ENCODE measurements at places on chromosomes 16 and 17.

DNA sequence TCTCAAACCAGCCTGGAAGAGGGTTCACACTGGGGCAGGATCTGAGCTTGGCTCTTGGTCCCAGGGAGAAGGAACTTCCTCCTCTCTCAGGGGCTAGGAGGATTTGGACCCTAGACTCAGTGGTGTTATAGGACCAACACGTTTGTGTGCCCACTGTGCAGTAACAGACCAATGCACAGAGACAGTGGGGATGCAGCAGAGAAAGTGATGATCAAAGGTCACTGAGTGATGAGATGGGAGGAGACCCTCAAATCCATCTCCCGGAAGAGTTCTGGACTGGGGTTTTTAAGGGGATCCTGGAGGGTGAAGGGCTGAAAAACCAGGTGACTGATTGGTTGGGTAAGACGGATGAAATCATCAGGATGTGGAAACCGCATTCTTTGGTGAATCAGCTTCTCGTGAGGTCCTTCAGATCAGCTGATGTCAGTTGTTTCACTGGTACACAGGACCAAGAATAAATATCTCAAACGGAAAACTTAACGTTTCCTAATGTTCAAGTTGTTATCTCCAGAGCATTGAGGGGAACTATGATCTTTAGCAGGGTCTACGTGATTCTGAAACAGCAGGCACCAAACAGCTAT, 3.3 kb upstream of the VAC14 start:
- no peak for DNase-seq

GRCh38 chr16:50121278-50121677, 31.8 kb upstream of the TENT4B start:
- no peak for DNase-seq

DNA sequence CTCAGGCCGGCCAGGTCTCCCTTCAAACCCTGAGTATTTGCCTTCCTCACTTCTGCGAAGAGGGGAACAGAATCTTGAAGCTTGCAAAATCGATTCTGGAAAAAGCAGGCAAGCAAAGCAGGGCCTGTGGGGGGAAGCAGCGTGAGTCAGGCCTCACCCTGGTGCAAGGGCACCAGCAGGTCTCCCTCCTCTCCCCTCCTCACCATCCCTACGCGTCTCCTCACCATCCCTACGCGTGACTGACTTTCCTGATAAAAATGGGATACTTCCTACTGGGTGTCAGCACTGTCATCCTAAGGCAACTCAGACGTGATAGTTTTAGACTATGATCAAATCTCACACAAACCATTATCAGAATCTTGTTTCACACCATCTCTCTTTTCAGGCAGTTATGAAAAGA, 12.1 kb downstream of the CMTM3 start:
- no peak for DNase-seq

DNA sequence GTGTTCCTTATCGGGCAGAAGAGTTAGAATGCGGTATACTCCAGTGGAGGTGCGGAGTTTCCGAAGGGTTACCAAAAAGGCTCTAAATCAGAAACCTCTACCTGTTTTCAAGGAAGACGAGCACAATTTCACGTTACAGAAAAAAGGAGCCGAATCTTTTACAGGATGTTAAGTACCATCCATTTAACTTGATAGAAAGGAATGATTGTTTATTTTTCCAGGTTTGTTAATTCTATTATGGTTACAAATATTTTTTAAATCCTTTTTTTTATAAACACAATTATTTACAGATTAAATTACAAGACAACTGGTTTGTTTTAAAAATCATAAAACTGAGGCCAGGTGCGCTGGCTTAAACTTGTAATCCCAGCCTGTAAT, 18.2 kb downstream of the ZNF213 start:
- no peak for DNase-seq

DNA sequence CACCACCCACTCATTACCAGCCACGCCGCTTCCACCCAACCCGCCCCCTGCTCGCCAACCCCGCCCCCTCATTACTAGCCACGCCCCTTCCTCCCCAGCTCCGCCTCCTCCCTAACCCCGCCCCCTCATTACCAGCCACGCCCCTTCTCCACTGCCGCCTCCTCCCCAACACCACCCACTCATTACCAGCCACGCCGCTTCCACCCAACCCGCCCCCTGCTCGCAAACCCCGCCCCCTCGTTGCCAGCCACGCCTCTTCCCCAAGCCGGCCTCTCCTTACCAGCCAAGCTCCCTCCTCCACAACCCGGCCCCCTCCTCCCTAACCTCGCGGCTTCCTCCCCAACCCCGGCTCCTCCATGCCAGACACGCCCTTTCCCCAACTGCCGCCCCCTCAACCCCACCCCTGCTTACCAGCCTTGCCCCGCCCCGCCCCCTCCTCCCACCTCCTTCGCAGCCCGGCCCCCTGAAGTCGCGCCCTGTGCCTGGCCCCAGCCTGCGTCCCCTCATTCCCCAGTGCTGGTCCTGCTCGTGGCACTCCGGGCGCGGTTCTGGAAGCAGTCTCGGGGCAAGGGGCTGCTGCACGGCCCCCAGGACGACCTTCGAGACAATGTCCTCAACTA, 7.3 kb downstream of the SLC22A31 start:
- peak; percentile 96 for DNase-seq

GRCh38 chr16:60818465-60818864, 1217.8 kb downstream of the CDH8 start:
- DNase-seq: no peak

DNA sequence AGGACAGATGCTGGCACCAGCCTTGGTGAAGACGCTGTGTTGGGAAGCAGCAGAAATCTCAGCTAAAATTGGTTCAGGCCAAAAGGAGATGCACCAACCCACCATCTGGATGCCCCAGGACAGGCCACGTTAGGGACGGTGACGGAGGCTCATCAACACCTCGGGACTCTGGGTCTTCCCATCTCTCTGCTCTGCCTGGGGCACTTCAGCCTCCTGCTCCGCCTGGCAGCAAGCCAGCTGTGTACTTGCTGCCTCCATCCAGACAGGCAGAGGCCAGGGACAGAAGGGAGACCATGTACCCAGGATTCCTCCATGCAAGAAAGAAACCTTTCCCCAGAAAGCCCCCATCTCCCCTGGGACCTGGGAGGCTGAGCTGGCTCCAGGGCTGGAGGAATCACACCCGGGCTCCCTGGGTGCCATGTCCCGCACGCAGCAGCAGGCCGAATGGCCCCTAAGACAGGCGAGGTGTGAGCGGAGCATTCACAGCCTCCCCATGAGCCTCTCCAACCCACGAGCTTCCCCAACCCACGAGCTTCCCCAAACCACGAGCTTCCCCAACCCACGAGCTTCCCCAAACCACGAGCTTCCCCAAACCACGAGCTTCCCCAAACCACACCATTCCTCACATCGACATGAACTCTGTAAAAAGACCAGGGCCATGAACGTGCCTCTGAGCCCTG, 274.5 kb downstream of the C16orf95 start:
- DNase-seq: no peak

DNA sequence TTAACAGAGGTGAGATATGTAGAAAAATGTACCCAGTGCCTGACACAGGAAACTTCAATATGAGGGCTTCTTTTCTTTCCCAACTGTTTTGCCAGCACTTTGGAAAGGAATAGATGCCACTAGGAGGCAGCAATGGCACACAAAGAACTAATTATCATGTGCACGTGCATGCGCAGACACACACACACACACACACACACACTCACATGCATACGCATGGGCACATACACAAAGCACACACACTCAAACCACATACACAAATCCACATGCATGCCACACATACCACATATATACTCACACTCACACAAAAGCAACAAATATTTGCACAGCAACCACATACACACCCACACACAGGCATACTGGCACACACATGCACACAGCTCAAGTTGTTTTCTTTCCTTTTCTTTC, 8.8 kb upstream of the CEP112 start:
- DNase-seq: peak; percentile 69

GRCh38 chr16:57184113-57184512, 1.7 kb downstream of the PSME3IP1 start:
- no peak for DNase-seq

- no peak for DNase-seq
Observed at GRCh38 chr16:87762620-87763019, 3.2 kb downstream of the KLHDC4 start.

DNA sequence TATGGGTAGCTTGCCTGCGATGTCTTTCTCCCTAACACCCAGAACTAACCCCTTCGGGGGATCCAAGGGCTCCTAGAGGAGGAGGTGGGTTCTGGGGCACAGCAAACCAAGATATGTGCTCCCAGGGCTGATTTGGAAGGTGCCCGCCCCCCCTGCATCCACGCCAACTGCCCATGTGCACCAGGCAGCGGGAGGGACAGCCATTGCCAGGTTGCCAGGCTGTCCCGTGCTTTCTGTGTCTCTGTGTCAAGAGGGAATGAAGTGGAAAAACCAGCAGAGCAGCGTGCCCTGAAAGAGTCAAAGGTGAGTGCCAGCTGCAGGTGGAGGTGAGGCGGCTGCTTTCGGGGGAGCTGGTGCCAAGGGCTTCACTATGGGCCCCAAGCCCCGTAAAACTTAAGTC, 6.4 kb downstream of the TEKT5 start:
- no peak for DNase-seq

DNA sequence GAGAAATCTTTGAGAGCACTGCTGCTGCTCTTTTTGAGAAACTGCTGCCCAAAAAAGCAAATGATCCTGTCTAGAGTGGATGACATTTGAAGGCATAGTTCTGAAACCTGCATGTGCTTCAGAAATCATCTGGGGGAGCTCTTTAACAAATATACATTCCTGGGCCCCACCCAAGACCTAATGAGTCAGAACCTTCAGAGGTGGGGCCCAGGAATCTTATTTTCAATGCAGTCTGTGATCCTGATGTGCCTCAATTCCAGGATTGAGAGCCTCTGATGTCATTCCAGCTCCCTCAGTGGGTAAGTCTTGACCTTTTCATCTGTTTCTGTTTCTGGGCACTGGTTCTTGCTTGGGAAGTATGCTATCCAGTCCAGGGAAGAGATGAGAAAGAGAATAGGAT, 42.3 kb downstream of the HNF1B start:
- no peak for DNase-seq

GRCh38 chr17:16987830-16988601, 16.1 kb upstream of the TNFRSF13B start:
- peak; percentile 76 for DNase-seq

- DNase-seq: no peak
Observed at GRCh38 chr16:69724981-69725479, 1.3 kb downstream of the NQO1 start.

- DNase-seq: no peak
Observed at GRCh38 chr17:1362065-1362848, 37.8 kb downstream of the YWHAE start.

DNA sequence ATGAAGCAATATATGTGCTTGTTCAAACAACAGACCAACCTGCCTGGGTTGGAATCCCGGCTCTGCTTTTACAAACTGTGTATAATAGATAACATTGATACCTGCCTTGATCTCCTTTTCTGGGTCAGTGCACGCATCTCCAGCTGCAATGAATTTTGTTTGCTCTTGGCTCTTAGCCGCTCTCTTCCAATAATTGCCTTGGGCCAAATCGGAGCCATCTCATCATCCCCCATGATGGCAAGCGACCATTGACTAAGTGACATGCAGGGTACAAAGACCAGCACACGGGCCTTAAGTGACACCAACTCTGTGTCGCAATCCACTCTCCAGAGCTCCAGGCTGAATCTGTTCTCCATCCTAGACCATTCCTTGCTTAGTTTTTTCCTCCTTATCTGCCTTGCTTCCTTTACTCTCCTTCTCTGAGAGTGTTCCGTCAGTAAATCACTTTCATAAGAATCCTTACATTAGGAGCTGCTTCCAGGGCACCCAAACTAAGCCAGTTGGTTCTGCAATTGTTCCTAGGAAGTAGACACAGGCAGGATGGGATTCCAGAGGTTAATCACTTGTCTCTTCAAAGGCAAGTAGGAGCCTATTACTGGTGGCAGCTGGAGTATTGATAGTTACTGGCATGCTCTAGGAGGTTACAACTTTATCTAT, 134.2 kb downstream of the ABCA8 start:
- no peak for DNase-seq

- no peak for DNase-seq
Observed at GRCh38 chr16:53886482-53887378, 182.8 kb downstream of the FTO start.

DNA sequence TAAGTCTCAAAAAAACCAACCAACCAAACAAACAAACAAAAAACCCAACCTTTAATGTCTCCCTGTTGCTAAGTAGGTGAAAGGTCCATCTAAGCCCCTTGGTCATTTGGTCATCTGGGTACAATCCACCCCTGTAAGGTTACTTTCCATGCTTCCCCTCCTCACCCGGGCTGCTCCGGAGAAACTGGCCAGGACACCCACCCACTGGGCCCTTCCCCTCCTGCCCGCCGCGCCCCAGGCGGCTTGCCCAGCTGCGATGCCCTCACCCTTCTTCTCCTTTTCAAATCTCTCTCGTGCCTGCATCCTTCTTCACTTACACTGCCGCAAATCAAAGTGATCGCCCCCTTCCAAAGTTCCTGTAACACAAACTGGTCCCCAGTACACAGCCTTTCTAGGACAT, 2.0 kb downstream of the NTAN1 start:
- no peak for DNase-seq

DNA sequence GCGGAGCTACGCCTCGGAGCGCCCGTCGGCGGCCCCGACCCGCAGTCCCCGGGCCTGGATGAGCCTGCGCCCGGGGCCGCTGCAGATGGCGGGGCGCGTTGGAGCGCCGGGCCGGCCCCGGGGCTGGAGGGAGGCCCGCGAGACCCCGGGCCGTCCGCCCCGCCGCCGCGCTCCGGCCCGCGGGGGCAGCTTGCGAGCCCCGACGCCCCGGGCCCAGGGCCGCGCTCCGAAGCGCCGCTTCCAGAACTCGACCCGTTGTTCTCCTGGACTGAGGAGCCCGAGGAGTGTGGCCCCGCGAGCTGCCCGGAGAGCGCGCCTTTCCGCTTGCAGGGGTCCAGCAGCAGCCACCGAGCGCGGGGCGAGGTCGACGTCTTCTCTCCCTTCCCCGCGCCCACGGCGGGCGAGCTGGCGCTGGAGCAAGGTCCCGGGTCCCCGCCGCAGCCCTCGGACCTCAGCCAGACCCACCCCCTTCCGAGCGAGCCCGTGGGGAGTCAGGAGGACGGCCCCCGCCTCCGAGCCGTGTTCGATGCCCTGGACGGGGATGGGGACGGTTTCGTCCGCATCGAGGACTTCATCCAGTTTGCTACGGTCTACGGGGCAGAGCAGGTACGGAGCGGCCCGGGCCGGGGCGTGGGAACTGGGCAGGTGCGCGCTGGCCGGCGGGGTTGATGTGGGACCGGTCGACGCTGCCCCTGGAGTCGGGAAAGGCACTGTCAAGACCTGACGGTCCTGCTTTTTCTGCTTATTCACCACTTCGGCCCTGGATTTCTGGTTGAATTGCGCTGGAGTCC, 861 bp downstream of the RAB11FIP3 start:
- no peak for DNase-seq

All from H9 (cell line).